HS-5 (cell line): ENCODE measurements at places on chromosomes 11 and 22.

DNA sequence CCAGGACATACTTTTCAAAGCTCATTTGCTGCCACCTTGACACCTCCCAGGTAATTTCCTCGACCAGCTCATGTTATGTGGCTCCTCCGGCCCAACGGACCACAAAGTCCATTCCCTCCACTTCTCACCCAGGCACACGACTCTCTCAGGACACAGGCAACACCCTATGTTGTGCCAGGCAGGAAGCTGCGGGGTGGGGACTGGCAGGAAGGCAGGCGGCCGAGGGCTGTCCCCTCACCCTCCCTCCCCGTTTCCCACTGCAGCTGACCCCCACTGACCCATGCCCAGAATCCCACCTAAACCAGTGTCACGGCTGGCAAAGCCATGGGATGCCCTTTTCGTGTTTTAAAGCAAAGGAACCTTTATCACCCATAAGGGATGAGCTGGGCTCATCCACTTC, 20.8 kb downstream of the CELSR1 start:
- no peak for DNase-seq

DNA sequence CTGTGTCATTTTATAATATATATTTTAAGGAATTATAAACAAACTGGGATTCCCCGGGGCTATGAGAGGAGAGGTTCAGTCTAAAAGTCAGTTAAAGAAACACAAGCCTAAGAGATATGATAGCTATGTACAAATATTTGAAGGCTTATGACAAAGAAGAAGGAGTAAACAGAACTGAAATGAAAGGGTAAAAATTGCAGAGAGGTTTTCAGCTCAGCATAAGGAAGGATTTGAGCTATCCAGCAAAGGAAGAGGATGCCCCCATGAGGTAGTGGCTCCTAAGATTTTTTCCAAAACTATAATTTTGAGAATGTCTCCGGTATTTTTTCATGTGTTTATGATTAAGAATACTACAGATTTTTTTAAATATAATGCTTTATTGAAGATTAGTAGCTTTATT, 57.9 kb upstream of the ANGPTL5 start:
- no peak for DNase-seq

- no peak for DNase-seq
Observed at GRCh38 chr11:17350455-17351171, 987 bp upstream of the NCR3LG1 start.

DNA sequence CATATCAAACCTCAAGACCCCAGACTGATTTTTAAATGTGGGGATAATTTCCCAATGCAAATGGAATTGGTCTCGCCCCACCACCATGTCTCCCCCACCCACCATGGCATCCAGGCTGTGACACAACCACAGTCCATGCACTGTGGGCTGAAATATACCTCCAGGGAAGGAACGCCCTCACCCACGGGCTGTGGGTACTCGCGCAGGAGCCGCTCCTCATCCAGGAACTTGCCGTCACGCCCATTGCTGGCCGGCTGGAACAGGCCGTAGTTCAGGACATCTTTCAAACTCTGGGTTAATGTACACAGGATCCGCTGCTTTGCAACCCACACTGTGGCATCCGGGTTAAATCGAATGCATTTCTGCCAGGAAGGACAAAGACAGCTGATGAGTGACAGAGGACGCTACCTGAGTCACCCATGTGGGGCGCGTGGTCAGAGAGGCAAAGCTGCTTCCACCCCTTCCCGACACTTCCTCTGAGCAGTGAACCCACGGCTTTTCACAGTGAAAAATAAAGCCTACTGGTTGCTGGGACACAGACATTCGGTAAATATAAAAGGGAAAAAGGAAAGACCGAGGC, 133.6 kb downstream of the SHANK2 start:
- DNase-seq = no peak

- DNase-seq = no peak
Observed at GRCh38 chr11:96237766-96238266, 105.2 kb downstream of the MAML2 start.

DNA sequence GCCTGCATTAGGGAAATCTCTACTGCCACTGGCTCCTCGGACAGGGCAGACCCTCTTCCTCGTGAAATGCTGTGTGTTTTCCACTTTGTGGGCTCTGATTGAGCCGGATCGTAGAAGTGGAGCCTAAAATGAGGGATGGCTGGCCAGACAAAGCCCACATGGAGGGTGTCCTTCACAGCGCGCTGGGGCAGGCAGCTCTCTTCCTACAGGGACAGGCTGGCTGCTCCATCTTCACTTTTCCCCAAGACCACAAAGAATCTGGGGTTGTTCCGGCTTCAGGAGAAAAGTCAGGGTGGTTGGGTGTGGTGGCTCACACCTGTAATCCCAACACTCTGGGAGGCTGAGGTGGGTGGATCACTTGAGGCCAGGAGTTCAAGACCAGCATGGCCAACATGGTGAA, 94.9 kb downstream of the MORC2 start:
- no peak for DNase-seq
